GM10248 (cell line): ENCODE measurements at places on chromosomes 3 and 15.

DNA sequence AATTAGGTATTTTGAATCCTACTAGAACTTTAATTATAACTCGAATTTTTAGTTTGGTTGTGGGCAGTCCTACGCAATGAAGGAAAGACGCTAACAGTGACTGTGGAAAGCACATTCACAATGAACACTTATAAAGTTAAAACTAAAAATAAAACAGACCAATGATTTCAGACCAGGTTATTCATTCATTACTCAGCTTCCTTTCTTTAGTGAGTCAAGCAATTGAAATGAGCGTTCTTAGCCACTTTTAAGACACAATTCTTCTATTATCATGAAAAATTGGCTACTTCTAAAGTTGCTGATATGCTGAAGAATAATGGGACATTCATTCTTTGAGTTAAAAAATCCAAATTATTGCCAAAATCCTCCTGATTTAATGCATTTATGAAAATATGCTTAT, 66.0 kb upstream of the CMSS1 start:
- no peak for DNase-seq

- no peak for DNase-seq
These were observed 371.6 kb downstream of the MCTP2 start for GRCh38 chr15:94602754-94603470.

GRCh38 chr3:70315021-70315420, 2.6 kb upstream of the MDFIC2 start:
- no peak for DNase-seq

DNA sequence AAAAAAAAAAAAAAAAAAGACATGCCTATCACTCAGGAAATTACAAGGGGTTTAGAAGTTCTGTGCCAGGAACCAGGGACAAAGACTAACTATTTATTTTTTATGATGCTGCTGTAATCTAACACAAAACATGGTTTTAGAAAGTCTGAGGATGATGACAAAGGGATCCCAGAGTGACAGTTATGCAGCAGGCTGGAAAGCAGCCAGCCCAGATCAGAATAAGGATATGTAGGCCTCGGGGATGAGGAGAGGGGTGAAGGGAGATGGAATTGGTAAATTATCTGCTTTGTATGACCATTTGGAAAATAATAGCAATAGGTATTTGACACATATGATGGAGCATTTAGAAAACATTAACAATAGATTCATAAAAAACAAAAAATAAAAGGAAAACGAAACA, 34.1 kb upstream of the NMD3 start:
- no peak for DNase-seq

DNA sequence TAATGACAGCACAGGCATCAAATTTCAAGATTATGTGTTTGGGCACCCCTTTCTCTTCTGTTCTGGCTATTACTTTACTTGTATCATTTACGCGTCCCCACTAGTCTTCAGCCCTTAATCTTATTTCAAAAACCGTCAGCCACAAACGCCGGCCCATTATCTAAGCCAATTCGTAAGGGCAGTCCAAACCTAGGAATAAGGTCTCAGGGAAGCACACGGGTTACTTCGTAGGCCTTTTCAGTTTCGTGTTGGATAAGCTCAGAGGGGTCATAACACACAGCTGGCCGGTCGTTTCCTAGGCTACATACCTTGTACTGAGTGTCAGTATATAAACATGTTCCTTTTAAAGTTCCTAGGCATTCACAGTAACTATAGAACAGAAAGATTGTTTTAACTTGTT, 5.1 kb upstream of the DNAAF4 start:
- no peak for DNase-seq

DNA sequence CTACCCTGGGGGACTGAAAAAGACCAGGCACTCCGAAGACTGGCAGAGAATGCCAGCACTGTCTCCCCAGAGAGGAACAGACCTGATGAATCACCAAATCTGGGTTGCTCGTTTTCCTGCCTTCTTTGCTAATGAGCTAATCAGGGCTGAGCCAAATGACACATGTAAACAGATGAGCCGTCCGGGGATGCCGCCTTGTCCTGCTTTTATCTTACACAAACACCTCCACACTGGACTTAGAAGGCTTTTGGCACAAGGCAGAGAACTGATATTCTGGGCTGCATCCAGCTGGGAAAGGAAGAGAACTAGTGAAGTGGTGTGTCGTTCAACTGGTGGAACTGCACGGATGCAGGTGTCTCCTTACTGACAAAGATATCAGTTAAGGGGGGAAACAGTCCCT, 88.1 kb downstream of the MECOM start:
- no peak for DNase-seq
